ENCODE measurements at places on chromosomes 16 and 17.

DNA sequence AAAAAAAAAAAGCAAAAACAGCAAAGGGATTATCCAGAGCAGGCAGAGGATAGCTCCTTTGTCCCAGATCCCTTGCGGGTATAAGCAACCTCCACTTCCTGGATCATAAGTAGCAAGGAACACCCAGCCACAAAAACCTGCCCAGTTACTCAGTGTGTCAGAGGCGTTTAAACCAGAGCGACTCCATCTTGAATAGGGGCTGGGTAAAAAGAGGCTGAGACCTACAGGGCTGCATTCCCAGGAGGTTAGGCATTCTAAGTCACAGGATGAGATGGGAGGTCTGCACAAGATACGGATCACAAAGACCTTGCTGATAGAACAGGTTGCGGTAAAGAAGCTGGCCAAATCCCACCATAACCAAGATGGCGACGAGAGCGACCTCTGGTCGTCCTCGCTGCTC lies 33.4 kb upstream of the HELZ start:
- DNase-seq, result no peak

GRCh38 chr17:1003972-1004768 lies 7.2 kb downstream of the TIMM22 start:
- DNase-seq, result no peak

DNA sequence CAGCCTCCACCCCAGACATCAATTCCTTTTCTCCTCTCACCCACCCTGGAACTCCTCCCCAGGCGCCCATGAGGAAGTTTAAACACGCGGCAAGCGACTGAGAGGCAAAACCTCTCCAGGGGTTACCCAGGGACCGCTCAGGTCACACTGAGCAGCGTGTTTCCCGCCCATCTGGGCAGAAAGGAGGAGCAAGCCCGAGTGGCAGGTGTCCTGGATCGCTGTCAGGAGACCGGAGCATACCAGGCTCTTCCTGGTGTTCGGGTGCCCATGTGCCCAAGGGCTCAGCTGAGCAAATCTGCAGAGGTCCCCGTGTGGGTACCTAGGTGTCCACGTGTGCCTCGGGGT lies 491 bp downstream of the SLC25A19 start:
- peak; percentile 35 for DNase-seq

DNA sequence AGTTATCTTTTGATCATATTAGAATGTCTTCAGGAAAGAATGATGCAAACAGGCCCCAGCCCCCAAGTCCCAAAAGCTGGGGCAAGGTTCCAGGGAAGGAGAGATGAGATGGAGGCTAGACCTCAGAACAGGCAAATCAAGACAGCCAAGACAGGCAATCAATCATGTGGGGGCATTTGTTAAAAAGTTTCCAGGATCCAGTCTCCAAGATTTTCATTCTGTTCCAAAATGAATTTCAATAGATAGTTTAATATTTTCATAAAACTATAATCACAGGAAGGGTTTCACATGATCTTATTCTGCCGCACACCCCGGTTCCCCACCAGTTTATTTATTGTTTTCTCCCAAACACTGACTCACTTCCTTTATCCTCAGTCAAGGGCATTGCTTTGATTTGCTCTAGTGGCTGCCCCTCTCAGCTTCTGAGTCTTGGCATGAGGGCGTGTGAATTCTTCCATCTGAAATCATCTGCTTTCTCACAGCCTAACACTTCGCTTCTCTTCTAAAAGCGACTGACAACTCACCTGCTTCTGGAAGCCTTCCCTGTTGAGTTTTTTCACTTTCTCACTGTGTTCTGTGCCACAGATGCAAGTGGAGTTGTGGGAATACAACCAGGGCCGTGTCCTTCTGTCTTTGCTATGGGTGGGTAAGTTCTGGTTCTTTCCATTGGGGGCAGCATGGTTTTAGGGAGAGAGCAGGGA lies 12.2 kb upstream of the TERF2 start:
- no peak for DNase-seq

- no peak for DNase-seq
Observed at GRCh38 chr17:50130559-50131305, 772 bp upstream of the SAMD14 start.

GRCh38 chr17:49494399-49494985 lies 601 bp upstream of the NGFR start:
- DNase-seq, result no peak

DNA sequence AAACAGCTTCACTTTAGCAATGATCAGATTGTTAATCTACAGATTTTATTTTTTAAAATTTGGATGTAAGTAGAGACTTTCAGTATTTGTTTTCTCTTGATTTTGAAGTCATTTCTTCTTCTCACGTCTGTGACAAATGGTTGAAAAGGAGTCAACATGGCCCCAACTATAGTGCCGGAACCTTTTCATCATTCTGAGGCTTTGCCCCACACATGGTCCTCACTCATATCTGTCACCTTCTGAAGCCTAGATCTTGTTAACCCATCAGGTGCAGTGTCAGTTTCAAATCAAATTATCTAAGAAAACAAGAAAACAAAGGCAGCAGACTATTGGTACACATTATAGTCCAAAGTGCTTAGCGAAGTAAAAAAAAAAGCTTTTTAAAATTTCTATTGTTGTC lies 124.1 kb downstream of the TRIM37 start:
- DNase-seq, result no peak

DNA sequence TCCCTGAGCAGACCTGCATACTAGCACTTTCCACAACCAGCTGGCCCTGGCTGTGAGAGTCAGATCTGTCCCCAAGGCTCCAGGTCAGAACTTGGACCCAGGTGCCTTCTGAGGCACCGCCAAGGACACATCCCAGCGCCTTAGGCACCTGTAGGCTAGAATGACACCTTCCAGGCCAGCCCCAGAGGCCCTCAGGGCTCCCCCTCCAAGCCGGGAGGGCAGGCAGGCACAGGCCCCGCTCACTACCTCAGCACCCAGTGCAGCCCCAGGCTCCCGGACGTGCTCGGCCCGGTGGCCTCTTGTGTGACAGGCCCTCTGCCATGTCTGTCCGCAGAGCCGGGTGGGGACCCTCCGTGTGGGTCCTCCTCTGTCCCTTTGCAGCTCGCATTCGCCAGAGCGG lies 56.3 kb upstream of the CMIP start:
- no peak for DNase-seq

DNA sequence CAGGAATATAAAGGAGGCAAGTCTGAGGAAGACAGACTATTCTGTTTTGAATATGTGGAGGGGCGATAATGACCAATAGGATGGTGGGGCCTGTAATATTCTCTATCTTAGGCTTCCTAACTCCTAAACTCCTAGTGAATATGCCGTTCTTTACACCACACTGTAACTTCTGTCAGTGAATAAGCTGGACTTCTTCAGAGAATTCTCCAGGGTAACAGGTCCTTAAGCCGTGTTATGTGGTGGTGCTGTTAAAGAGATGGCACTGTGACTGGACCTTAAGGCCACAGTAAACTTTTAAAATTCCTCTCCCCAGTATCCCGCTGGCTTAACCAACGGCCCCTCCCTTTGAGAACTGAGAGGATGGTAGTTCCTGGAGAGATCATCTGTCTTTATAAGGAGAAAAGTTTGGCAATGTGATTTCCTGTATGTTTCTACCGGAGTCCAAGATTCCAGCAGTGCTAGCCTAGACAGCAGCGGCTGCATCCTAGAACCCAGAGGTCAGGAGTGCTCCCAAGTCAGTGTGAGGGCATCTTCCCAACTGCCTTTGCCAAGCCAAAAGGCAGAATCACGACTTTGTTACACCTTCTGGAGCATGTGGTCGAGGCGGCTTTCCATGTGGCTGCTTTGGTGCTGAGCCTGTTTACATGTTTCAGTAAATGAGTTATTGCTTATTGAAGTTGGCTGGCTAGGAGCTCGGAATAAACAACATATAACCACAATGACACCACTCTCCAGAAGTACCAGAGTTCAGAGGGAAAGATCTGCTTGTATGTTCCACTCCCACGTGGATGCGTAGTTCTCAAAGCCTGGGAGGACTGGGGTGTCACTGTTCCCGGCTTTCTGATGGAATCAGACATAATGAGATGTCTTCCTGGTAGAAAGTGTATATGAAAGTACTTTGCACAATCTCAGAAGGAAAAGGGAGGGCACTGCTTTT lies 41.0 kb downstream of the TUBD1 start:
- DNase-seq, result no peak

- no peak for DNase-seq
Observed at GRCh38 chr16:87951552-87952538, 611 bp downstream of the BANP start.

DNA sequence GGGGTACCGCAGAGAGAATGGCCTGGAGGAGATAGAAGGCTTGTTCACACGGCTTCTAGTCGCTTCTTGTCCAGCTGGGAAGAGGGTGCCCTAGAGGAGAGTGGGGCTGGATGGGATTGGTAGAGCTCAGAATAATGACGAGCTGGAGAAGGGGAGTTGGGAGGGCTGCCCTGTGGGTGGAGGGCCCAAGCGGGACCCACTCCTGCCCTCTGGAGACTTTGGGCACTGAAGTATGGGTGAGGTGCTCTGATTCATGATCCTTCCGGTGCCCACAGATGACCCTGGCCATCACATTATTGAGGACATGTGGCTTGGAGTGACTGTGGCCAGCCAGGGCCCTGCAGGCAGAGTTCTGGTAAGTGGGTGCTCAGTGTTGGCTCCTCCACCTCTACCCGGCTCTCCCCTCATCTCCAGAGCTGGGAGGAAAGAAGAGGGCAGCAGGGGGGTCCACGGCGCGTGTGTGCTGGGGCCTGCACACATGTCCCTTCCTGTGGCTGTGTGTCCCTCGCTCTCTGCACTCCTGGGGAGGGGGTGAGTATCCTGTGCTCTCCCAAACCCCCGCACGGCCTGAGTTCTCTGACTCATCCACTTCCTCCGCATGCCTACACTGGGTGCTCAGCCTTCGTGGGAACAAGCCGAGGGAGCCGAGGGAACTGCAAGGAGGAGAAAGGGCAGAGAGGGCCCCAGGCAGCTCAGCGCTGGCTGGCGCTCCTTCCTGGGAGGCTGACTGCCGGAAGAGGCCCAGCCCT lies 8.5 kb downstream of the ITGA3 start:
- no peak for DNase-seq

- DNase-seq, result no peak
Observed at GRCh38 chr17:4256952-4257351, 6.8 kb downstream of the ANKFY1 start.

DNA sequence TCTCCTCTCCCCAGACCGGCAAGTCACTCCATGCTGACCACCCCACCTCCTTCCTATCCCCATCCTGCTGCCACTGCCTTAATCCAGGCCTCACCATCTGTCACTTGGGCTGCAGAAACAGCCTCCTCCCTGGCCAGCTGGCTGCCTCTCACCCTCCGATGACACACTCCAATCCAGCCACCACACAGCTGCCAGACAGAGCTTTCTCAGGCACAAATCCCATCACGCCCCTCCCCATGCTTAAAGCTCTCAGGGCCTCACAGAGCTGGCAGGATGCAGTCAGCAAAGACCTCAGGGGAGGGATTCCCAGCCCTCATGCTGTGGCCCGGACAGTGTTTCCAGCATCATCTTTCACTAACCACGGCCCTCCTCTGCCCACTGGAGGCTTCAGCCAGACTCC lies 13.7 kb downstream of the CAMKK1 start:
- DNase-seq, result no peak

GRCh38 chr16:68744744-68745280 lies 7.7 kb downstream of the CDH1 start:
- DNase-seq, result no peak

DNA sequence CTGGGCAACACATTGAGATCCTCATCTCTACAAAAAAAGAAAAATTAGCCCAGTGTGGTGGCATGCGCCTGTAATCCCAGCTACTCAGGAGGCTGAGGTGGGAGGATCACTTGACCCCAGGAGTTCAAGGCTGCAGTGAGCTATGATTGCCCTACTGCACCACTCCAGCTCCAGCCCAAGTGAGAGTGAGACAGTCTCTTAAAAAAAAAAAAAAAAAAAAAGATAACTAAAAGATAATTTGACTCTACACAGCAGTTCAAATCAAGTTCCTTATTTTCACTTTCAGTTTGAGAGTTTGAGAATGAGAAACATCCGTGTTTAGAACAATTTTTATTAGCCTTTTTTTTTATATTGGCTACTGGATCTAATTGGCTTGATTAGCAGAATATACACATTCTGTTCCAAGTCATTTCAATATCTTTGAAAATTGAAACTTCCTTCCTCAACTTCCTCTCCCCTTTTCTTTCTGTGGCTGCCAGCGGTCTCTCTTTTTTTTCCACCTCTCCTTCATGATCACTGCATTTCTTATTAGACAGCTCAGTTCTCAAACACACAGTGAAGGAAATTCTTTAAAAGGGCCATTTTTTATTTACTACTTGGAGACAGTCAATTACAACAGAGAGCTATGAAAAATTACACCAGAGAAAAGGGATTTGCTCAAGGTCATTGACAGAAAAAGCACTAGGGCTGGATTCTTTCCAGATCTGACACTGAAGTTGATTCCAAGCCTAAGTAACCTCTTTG lies 4.5 kb upstream of the ACSF2 start:
- DNase-seq, result no peak

- DNase-seq, result no peak
Observed at GRCh38 chr17:78151514-78152008, 5.4 kb downstream of the C17orf99 start.

DNA sequence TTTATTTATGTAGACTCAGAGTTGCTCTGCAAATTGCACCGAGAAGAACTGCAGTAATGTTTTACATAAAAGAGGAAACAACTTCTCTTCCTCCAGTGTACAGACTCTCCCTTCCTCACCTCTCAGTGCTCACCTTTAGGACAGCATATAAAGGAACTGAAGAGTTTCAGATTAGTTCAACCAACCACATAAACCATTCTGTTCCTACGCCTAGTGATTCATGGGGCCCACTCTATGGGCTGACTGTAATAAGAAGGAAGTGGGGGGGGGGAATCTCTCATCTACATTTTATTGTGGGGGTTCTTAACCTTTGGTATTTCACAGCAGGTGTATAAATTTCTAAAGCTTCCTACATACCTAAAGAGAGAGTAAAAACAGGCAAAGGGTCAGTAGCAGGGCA lies 18.3 kb downstream of the ZSWIM7 start:
- DNase-seq, result no peak

- DNase-seq, result no peak
Observed at GRCh38 chr16:21341101-21341500, 63.0 kb upstream of the CRYM start.

DNA sequence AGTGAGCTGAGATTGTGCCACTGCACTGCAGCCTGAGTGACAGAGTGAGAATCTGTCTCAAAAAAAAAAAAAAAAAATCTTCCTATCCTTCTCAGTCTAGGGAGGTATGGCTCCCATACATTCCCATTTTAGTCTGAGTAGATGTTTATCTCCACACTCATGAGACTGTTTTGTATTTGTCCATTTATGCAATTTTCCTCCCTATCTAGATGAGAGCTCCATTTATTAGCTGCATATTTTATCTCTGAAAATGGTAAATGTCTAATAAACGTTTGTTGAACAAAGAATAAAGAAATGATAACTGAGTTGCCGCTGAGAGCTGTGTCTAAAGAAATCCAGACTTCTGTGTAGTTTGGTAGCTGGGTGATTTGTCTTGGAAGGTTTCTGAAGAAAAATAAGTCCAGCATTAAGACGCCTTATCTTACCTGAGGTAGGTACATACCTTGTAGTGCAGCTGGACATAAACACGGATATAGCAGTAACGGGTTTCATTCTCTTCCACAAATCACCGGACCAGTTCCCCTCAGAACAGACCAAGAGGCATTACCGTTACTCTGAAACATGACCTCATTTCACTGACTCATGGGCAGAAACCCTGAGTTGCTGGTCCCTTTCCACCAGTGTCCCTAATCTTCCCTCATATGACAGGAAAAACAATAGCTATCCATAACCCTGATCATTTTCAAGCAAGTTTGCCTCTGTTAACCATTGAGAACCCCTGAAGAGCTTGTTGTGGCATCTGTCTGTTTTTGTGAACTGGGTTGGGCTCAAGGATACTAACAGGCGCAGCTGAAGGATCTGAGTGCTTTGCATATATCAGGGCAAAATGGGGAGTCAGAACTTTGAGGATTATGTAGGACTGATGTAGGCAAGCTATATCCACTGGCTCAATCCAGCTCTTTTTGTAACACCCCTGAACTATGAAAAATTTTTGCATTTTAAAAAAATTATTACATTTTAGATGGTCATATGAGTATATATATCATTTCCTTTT lies 177.4 kb upstream of the XYLT1 start:
- DNase-seq, result no peak
